Amniotic stem cell (primary cell): ENCODE measurements at places on chromosomes 1 and 21.

- DNase-seq, result no peak
These were observed 107.6 kb downstream of the TSEN15 start for GRCh38 chr1:184158896-184159681.

GRCh38 chr1:116741836-116742565 is 12.2 kb upstream of the CD2 start:
- DNase-seq, result no peak

GRCh38 chr1:159556931-159557369 is 21.1 kb upstream of the OR10J5 start:
- no peak for DNase-seq

- no peak for DNase-seq
These were observed 66.0 kb upstream of the BACH1 start for GRCh38 chr21:29232530-29233255.

GRCh38 chr1:230352537-230352936 is 73.6 kb downstream of the PGBD5 start:
- DNase-seq, result no peak

DNA sequence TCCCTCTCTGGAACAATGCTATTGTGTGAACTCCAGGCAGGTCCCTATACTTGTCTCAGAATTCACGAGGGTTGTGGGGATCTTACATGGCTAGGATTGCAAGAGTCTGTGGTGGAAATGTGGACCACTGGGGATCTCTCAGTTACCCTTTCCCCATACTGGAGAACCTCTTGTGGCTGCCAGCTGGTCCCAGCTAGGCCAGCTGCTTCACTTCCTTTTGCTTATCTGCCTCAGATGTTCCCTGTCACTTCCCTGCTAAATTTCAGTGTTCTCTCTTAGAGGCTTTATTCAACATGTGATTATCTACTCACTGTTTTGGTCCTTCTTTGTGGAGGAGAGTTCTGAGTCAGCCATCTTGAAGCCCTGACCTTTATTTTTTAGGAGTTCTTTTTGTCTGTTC is 75.9 kb upstream of the SAMD13 start:
- DNase-seq, result no peak

GRCh38 chr1:163725551-163725950 is 403.8 kb downstream of the NUF2 start:
- DNase-seq, result no peak

DNA sequence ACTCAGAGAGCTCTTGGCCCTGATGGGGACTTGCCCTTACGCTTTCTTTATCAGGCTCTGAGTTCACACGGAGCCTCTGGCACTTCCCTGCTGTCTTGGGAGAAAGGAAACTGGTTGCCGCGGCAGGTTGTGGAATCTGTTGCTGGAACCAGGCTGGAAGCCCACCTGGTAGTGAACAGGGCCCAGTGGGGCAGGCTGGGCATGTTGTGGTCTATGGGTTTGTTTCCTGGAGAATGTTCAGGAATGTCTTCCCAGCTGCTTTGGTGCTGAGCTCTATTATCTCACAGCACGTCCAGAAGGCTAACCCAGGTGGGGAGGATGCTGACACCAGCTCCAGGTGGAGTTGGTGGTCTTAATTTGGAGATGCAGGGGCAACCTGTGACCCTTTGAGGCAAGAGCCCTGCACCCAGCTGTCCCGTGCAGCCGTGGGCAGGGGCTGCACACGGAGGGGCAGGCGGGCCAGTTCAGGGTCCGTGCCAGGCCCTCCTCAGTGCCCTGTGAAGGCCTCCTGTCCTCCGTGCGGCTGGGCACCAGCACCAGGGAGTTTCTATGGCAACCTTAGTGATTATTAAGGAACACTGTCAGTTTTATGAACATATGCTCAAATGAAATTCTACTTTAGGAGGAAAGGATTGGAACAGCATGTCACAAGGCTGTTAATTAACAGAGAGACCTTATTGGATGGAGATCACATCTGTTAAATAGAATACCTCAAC is 33.3 kb upstream of the TDRD10 start:
- DNase-seq, result no peak

GRCh38 chr1:63041660-63042059 is 257.7 kb downstream of the ATG4C start:
- DNase-seq, result no peak

DNA sequence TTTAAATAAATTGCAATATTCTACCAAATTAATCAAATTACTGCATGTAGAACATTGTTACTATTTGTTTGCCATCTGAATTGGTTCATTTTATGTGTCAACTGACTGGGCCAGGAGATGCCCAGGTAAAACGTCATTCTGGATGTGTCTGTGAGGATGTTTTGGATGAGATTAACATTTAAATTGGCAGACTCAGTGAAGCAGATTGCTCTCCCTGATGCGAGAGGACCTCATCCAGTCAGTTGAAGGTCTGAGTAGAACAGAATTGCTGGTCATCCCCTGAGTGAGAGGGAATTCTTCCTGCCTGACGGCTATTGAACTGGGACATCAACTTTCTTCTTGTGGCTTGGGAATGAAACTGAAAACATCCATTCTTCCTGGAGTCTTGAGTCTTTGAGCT is 122.0 kb upstream of the GREM2 start:
- DNase-seq, result no peak

DNA sequence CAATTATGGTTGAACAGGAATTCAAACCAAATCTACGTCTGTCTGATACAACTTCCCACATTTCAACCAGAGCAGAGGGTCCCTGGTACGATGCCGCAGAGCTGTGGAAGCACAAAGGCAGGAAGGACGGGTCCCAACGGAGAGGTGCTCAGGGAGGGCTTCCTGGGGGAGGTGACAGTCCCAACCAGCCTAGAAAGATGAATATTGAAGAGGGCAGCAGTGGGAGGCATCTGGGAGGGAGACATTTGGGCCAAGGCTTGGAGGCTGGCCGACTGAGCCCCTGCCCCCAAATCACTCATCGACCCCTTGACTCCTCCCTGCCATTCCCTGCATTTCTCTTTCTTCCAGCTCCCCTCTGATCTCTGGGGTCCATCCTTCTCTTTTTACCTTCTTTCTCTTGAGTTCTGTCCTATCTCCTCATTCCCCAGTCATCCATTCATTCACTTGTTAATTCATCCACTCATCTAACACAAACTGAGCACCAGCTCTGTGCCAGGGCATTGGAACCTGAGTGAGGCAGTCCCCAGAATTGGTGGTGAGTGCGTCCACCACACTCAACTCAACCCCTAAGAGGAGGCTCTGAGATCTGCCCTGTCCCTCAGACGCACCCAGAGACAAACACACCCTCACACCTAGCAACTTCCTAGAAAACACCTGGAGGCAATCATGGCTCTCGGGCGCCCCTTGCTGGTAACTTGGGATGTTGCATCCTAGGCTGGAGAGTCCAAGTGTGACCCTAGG is 13.2 kb upstream of the CELA3B start:
- DNase-seq, result no peak
